Breast epithelium (tissue), 4 donors: ENCODE measurements at places on chromosomes 2 and 18. TPM values are rescaled to one million over a fixed set of nuclear protein-coding genes. Genes with fewer than 3 reads are reported as not detected.

DNA sequence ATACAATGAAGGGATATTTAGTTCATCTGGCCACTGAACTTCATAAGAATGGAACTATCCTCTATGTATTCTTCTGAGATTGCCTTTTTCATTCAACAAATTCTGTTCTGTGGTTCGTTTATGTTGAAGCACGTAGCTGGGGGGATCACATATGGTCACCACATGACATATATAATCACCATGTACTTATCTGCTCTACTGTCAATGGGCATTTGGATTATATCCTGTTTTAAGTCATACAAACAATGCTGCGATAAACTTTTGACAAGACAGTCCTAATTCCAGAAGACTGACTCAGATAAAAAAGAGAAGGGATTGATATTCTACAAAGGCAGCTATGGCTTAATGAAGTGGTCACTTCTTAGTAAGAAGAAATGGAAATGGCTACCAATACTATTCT lies 116.0 kb upstream of the CCDC195 start:
- DNase-seq = no peak
- H3K4me1 ChIP-seq = no peaks in the 10 kb centered on the region
- H3K36me3 ChIP-seq = no peaks in the 10 kb centered on the region
- no peak overlapping the region for H3K4me3 ChIP-seq
- H3K27me3 ChIP-seq = no peaks in the 10 kb centered on the region

DNA sequence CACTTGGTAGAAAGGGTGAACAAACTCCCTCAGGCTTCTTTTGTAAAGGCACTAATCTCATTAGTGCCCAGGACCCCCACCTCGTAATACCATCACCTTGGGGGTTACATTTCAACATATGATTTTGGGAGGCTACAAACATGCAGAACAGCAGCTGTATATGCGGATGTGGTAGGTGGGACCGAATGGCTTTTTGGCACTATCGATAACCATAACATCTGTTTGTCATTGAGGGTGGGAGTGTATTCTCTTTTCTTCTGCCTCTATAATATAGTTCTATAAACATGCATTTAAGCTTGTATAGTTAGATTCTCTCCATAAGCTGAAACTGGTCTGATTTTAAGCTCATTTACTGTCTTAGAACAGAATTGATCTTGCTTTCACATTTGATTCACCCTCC lies 239.1 kb upstream of the BOD1L2 start:
- no peak overlapping the region for H3K27ac ChIP-seq
- DNase-seq = no peak
- no peaks in the 10 kb centered on the region for H3K27me3 ChIP-seq
- no peaks in the 10 kb centered on the region for H3K36me3 ChIP-seq

- H3K27ac ChIP-seq = no peak overlapping the region
- H3K27me3 ChIP-seq = no peaks in the 10 kb centered on the region
- no peak overlapping the region for H3K4me3 ChIP-seq
- peak; percentile 73 for DNase-seq
- H3K4me1 ChIP-seq = no peaks in the 10 kb centered on the region
Observed at GRCh38 chr2:215900203-215900611, 113.1 kb downstream of the MREG start.

- no peaks in the 10 kb centered on the region for H3K27me3 ChIP-seq
- H3K4me3 ChIP-seq = no peak overlapping the region
- H3K36me3 ChIP-seq = no peaks in the 10 kb centered on the region
- no peak for DNase-seq
- no peak overlapping the region for H3K27ac ChIP-seq
Observed at GRCh38 chr18:31977270-31977872, 34.4 kb upstream of the TRAPPC8 start.

GRCh38 chr2:101251844-101252407 lies 760 bp upstream of the CNOT11 start:
- peaks cover 5% of the 10 kb centered on the region for H3K4me1 ChIP-seq
- H3K27ac ChIP-seq = peak overlapping the region; percentile 98
- no peaks in the 10 kb centered on the region for H3K36me3 ChIP-seq
- peak; percentile 59 for DNase-seq

The RASGRP3 gene
- 9.3 TPM for total RNA-seq

- no peaks in the 10 kb centered on the region for H3K27me3 ChIP-seq
- H3K27ac ChIP-seq = no peak overlapping the region
- no peaks in the 10 kb centered on the region for H3K4me1 ChIP-seq
- no peaks in the 10 kb centered on the region for H3K36me3 ChIP-seq
- no peak overlapping the region for H3K4me3 ChIP-seq
- no peak for DNase-seq
Observed at GRCh38 chr18:44386401-44386800, 294.3 kb upstream of the SETBP1 start.

DNA sequence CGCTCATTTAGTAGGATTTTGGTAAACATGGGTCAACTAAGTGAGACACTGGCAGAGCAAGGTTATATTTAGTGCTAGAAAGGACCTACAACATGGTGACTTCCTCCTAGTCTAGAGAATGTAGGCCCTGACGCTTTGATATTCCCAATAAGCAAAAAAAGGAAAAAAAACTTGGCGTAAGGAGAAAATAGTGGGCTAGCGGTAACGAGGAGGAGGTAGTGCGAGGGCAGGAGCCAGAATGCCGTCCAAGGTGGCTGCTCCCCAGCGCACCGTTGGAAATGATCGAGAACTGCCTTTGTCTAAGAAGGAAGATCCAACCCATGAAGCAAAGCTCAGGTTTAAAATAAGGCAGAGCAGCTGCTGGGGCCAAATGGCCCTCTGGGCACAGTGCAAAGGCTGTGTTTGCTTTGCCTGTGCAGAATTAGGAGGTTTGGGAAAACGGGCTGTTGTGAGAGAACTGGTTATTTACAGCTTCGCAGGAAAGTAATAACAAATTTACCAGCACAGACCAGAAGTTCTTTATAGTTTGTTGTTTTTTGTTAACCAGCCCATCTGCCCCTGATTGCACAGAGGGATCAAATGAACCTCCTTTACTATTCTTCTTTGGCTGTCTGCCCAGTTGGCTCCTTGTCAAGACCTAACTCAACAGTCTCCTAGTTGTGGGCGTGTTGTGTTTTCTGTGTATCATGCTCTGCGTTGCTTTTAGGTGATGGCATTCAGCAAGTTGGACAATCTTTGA lies 86.6 kb downstream of the ITGB1BP1 start:
- no peaks in the 10 kb centered on the region for H3K27me3 ChIP-seq
- H3K4me3 ChIP-seq = no peak overlapping the region
- H3K27ac ChIP-seq = peak overlapping the region; percentile 25
- peak; percentile 64 for DNase-seq
